ENCODE measurements at places on chromosomes 5 and 9.

GRCh38 chr5:108382784-108383330 lies 959 bp upstream of the FBXL17 start:
- no peak for DNase-seq

DNA sequence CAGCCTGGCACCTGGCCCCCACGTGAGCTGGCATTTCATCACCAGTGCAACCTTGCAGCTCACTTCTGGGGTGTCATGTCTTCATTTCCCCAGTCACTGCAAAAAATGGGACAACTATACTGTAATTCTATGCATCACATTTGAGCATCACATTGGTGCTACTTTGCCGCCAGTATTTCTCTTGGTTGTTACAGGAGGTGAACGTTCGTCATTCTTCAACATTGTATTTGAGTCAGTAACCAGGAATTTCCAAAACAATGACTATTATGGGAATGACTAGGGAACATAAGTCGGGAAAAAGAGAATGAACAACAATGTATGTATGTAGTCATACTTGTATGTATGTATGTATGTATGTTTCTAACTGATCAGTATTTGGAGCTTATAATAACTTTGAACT lies 1278.0 kb downstream of the EFNA5 start:
- DNase-seq: no peak

GRCh38 chr9:120212853-120213200 lies 367.1 kb downstream of the CDK5RAP2 start:
- no peak for DNase-seq

DNA sequence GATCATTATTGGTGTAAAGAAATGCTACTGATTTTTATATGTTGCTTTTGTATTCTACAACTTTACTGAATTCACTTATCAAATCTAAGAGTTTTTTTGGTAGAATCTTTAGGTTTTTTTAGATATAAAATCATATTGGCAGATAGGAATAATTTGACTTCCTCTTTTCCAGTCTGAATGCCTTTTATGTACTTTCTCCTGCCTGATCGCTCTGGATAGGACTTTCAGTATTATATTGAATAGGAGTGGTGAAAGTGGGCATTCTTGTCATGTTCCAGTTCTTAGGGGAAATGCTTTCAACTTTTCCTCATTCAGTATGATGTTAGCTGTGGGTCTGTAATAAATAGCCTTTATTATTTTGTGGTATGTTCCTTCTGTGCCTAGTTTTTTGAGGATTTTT lies 8.3 kb downstream of the AHRR start:
- no peak for DNase-seq

- DNase-seq: no peak
Measured at GRCh38 chr9:974996-975739, 1.3 kb upstream of the DMRT3 start.

- no peak for DNase-seq
Measured at GRCh38 chr9:69193685-69194032, 19.6 kb downstream of the TJP2 start.

DNA sequence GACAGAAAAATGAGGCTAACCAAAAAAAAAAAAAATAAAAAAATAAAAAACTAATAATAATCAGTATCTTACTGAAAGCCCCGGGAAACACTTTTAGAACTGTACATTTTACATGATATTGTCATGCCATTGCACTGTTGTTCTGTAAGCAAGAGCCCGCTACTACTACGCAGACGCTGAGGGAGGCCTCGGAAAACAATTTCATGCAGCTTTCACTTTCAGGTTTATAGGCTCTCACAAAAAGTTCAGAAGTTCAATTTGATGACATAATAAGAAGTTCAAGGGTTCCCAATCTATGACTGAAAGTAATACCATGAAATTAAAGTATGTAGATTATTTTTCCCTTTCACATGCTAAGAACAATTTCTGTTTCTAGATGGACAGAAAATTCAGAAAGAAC lies 318.3 kb upstream of the ITGA1 start:
- DNase-seq: no peak

DNA sequence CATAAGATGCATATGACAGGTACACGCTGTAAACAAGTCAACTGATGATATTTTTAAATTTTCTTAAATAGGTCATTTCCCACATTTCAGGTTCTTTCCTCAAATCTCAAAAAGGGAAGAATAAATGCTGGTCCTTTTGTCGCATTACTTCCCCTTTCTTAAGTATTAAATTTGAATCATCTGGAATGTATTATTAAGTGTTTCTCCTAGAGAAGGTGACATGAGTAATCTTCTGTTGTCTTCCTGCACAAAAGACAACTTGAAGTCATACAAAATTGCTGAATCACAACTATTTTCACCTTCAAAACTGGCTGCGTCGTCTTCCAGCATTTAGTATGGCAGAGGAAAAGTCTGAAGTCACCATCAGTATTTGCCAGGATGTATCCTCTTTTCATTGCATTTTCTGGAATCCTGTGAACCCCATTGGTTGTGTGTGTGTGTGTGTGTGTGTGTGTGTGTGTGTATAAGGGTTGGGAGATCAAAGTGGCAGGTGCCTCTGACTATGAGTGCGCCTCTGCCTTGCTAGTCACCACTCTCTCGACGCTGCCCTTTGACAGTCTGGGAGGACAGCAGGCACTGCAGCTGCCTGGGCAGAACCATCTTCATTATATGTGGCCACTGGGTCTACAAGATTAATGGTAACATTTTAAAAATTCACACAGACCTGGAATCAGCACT lies 86.9 kb downstream of the MVB12B start:
- no peak for DNase-seq

GRCh38 chr9:130962418-130963316 lies 23.6 kb upstream of the FIBCD1 start:
- no peak for DNase-seq

GRCh38 chr5:10489810-10490426 lies 48.2 kb downstream of the ROPN1L start:
- no peak for DNase-seq

DNA sequence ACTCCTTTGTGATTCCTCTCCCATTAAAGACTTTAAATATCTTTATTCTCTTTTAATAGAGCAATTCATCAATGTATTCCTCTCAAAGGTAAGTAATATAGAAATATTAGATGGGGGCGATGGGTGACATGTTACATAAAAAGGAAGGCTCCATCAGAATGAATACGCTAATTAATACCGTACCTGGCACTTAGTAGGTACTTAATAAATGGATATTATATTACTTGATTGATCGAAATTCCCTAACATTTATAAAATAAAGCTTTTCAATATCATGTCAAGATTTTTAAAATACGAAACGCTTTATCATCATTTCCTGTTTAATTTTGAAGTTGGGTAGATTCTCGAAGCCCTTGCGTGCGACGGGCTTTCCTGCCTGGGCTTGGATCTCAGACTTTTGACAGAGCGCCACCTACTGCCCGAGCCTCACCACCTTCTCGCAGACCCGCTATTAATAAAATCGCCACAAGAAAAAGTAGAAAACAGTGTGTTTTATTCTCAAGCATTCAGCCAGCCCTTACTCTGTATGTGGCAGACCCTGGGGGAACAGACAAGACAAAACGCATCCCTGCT lies 99.4 kb downstream of the C5orf15 start:
- peak; percentile 86 for DNase-seq

- no peak for DNase-seq
Measured at GRCh38 chr9:14424983-14425382, 111.0 kb upstream of the NFIB start.

DNA sequence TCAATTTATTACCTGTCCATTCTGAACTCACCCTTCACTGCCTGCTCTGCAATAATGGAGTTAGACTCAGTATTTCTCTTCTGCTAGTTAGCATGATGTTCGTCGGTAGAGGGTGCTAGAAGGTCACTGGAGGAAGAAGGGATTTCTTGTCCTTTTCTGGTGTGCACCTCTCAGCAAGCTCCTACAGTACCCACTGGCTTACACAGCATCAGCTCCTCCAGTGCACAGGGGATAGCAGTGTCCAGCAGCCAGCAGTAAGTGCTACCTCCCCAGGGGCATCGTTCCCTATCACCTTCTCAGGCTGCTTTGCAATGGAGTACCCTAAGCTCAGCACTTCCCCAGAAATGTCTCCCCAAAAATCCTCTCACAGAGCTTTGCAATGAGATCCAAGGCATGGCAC lies 45.9 kb upstream of the APC start:
- no peak for DNase-seq

DNA sequence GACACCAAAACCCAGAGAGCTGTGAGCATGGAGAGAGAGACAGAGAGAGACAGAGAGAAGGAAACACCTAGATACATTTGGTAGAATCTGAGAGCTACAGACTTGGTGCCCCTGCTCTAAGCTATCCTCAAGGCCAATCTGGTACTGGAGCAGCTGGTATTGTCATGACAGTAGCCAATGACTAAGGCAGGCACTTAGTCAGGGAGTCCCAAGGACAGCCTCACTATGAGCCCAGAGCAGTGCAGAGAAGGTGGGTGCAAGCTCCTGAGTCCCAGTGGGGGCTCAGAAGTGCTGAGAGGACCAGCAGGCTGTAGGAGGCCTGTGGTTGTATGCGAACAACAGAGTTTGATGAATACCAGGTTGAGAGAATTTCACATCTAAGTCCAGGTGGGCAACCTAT lies 300.4 kb upstream of the ZNF608 start:
- no peak for DNase-seq

DNA sequence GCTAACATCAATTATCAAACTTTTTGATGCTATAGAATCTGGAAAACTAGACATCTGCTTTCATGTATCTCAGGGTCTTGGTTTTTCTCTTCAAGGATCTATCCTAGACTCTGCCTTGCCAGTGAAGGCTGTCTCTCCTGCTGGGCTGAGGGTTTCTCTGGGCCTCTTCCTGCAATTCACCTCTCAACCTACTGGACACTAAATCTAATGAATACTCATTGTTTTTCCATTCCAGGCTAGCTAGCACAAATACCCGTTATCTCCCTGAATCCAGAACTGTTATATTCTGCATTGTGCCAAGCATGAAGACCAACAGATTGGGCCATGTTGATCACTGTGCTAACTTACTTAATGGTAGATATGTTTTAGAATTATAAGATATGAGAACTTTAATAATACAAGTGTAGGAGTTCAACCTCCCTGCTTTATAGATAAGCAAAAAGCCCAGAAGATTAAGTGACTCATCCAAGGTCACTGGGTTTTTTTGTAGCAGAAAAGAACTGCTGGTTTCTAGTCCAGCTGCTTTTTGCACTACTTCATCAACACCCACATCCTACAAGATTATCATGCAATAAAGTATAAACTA lies 56.5 kb upstream of the RNF38 start:
- DNase-seq: no peak

DNA sequence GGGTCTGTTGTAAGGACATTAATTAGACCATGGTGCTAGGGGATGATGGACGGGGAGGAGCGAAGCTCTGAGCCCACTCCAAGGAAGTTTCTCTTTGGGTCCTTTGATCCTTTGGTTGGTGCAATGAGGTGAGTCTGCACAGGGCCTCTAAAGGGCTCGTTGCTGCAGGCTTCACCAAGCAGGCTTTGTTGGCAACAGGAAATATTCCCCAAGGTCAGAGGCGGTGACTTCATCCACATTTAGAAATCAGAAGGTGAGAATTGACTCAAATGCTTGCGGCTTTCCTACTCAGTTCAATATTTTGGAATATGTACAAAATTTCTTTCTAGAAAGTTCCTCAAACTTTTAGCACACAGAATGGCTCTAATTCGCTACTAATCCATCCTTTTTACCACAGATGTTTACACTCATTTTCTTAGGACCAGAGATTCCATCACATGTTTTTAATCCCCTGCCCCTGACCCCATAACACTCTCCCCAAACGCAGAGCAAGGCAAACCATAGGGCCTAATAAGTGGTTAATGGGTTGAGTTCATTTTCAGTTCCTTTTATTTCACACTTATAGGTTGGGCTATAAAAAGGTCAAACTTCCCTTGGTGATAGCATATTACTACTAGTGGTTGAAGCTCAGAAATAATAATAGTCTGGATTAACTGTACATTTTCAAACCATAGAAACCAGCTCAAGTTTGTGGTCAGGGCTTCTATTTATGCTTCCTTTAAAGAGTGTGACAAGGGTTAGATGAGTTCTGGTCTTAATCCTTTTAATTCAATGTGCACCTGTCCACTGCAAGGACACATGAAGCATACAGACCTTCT lies 37.3 kb upstream of the TMEM252 start:
- no peak for DNase-seq

- no peak for DNase-seq
Measured at GRCh38 chr5:65902104-65902503, 24.3 kb upstream of the ERBIN start.

- peak; percentile 76 for DNase-seq
Measured at GRCh38 chr9:123453831-123454321, 97.9 kb downstream of the CRB2 start.

DNA sequence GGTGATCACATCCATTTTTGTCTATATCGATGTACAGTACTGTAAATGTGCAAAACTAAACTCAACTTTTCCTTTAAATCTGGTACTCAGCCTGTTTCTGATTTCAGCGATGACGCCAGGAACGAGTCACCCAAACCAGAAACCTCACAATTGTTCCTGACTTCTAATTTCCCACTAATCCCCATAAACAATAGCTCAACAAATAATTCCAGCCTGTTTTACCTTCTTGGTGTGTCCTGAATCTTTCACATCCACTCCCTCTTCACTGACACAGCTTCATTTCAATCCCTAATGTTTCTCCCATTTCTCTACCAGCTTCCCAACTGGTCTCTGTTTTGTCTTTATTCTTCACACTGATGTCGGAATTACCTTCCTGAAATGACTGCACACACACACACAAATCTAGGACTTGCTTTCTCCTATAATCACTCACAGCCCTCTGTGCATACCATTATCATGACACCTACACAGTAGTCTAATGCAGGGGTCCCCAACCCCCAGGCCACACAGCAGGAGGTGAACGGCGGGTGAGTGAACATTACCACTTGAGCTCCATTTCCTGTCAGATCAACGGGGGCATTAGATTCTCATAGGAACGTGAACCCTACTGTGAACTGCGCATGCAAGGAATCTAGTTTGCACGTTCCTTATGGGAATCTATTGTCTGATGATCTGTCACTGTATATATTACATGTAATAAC lies 97.8 kb upstream of the SLC30A5 start:
- no peak for DNase-seq

- peak; percentile 27 for DNase-seq
Measured at GRCh38 chr5:150398722-150399523, 13.8 kb downstream of the CD74 start.

DNA sequence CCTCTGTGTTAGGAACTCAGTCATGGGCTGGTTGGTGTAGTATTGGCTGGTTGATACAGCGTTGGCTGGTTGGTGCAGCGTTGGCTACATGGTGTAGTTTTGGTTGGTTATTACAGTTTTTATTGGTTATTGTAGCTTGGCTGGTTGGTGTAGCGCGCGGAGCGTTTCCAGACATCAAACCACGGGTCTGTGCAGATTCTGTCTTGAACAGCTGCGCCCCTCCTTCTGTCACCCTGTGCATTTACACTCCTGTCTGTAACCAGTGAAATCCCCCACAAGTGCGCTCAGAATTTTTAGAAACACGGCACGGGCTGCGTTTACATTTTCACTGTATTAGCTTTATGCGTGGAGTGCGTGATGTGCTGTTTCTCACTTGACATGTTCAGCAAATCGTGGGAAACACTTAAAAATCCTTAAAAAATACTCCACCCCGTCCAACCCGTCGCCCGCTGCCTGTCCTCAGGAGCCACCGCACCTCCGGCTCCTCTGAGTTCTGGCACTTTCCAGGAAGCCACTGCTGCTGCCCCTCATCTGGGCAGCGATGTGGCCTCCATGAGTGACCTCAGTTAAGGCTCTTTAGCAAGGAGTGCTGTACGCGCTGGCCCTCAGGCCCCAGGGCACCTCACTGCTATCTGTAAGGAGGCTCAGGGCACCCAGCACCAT lies 20.8 kb downstream of the NKD2 start:
- no peak for DNase-seq

Data from left ventricle myocardium superior (tissue), 1 donor.